ENCODE measurements at places on chromosomes 2 and 18.

DNA sequence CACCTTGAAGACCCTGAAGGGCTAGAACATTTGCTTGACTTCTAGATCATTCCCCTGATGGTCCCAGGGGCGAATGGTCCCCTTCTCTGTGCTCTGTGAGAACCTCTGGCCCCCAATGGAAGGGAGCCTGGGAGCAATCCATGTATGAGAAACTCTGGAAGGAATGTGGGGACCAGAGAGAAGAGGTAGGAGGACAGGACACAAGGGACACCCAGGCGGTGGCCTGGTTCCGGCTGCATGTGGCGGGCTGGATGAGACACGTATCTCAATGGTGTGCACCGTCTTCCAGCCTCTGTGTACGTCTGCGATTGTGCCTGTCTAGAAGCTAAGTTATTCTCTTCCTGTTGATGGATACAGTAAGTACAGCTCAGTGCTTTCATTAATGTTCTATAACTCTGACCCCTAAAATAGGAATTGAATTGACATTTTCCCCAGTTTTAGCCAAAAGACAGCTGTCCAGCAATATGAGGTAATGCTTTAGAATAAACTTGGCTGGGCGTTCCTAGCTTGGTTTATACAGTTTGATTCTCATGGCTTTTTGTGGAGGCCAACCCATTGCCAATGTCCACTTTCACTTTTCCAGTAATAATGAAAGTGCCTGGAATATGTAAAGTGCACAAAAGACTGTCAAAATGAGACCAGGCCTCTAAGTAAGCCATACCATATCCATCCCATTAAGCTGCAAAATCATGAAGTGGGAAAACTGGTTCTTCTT, 30.1 kb upstream of the COPS8 start:
- no peak for DNase-seq

DNA sequence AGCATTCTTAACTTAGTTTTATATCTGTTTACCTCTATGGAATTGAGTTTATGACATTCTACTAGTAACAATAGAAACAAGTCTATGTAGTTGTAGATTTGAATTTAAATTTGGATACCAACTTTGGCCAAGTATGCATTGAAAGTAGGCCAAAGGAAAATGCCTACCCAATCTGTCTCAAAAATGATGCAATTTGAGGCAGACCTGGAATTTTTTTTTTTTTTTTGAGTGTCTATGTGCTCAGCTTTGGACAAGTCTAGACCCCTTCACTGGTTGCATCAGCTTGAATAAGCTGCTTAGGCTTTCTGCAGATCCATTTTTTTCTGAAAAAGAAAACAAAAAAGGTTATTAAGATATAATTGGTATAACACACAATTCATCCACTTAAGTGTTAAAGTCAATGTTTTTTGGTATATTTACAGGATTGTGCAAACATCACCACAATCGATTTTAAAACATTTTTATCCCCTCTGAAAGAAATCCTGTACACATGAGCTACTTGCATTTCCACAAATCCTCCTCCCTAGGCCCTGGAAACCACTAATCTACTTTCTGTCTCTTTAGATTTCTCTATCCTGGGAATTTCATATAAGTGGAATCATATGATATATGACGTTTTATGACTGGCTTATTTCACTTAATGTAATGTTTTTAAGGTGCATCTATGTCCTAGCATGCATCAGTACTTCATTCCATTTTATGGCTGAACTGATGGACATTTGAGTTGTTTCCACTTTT, 185.1 kb upstream of the CCDC68 start:
- no peak for DNase-seq

DNA sequence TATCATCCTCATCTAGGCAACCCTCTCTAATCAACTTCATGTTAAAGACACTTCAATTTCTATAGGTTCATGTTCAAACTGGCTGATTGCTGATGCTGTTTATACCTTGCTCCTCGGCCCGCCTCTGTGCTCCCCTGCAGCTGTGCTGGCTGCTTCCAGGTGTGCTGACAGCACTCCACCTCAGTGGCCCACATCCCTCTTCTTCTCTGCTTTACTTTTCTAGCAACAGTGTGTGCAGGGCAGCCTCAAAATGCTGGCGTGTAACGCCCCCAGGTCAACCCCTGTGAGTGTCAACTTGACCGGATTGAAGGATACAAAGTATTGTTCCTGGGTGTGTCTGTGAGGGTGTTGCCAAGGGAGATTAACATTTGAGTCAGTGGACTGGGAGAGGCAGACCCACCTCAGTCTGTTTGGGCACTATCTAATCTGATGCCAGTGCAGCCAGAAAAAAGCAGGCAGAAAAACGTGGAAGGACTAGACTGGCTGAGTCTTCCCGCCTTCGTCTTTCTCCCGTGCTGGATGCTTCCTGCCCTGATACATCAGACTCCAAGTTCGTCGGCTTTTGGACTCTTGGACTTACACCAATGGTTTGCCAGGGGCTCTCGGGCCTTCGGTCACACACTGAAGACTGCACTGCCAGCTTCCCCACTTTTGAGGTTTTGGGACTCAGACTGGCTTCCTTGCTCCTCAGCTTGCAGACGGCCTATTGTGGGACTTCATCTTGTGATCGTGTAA, 94.7 kb downstream of the COL6A3 start:
- no peak for DNase-seq

DNA sequence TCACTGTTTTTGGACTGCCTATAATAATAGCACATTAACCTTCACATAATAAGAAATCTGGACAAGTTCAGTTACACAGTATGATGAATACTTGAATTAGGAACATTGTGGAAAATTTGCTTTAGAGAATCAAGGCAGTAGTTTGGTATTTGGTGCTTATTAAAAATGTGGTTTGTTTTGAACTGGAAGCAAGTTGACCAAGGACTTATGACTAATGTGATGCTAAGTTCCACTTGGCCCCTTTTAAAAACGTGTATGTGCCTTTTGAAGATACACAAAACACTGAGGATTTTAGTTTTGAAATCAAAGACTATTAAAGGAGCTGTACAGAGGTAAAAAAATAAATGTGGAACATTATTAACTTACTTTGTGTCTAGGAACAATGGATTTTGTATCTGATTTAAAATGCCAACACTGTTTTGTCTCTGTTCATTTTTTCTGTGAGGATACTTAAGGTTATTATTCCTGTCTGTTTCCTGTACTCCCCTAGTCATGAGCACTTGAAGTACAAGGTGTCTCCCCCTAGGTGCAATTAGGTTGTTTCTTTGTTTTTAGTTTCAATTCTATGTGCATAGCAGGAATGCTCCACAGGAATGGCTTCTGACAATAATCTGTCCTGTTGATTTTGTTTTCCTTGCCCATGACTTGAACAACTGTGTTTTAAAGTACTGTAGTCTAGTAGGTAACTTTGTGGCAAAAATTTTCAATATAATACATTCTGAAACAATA, 49.6 kb upstream of the PTH2R start:
- DNase-seq: no peak

- DNase-seq: no peak
Measured at GRCh38 chr2:98702858-98703620, 27.9 kb downstream of the MGAT4A start.

DNA sequence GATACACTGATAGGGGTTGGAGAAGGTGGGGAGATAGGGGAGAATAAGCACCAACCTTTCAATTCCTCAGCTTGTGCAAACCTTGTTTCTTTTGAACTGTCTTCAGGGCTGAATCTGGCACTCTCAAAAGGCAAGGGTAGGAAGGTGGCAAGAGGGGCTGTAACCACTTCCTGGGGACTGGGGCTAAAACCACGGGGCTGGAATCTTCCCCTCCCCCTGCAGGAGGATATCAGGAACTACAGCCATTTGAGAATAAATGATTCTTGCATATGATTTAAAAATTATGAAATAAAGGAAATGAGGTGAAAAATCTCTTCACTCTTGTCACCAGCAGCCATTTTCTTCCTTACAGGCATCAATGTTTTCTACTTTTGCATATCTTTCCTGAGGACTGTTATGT, 50.8 kb downstream of the ATOH8 start:
- peak; percentile 77 for DNase-seq

GRCh38 chr2:63790906-63791305, 50.8 kb upstream of the UGP2 start:
- no peak for DNase-seq

- no peak for DNase-seq
Measured at GRCh38 chr2:55063226-55063625, 13.0 kb upstream of the RTN4 start.

DNA sequence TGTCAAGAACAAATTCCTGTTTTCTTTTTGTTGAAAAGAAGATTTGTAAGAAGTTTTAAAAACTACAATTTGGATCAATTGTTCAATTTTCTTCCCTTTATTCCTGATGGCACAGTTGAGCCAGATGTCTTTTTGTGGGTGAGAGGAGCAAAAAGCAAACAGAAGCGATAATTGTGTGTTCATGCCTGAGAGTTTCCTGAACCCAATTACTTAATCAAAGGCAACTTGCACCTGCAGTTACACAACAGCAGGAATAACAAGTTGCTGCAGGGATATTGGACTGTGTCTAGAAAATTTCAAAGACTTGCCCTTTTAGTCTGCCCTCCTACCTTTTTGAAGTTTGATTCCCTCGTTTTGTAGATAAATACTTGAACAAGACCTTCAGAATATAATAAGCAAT, 383.6 kb downstream of the DSEL start:
- no peak for DNase-seq

DNA sequence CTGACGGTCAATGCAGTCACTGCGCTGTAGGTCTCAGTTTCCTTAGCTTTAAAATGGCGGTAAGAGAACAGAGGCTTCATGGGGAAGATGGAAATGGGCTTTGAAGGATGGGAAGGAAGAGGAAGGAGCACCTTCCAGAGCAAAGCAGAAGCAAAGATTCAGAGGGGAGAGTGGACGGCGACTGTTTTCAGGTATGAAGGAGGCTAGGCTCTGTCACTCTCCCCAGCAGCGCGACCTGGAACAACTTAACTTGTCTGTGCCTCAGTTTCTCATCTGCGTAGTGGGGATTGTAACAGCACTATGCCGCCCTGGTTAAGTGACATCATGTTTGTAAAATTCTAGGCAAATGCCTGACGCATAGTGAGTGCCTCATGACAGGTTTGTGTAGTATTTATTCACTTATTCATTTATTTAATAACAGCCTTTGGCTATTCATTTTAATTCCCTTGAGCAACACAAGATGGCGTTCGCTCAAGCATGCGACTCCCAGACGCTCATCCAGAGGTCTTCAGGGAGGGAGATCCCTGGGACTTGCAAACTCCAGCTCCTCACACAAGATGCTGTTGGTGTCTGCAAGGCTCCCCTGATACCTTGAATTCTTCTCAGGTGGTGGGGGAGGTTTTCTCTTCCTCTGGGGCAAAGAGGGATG, 336.3 kb downstream of the DYSF start:
- no peak for DNase-seq

GRCh38 chr2:43129676-43130547, 96.5 kb downstream of the ZFP36L2 start:
- DNase-seq: no peak

- DNase-seq: no peak
Measured at GRCh38 chr2:197591339-197592072, 75.6 kb downstream of the MOB4 start.

DNA sequence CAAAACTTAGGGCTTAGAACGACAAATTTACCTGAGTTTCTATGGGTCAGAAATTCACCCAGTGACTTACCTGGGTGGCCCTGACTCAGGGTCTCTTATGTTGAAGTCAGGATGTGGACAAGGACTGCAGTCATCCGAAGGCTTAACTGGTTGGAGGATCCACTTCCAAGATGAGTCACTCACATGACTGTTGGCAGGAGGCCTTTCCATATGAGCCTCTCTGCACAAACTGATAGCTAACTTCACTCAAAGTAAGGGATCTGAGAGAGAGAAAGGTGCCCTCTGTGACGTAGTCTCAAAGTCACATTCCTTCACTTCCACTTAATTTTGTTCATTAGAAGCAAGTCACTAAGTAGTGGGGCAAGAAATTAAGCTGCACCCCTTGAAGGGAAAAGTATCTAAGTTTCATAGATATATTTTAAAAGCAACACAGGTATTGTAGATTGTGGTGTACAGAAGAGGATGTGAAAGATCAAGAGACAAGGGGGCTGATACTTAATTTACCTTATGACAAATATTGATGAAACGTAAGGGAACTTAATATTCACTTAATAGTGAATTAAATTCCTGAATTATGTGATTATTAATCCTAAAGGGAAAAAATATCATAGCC, 48.4 kb downstream of the TANK start:
- DNase-seq: no peak

DNA sequence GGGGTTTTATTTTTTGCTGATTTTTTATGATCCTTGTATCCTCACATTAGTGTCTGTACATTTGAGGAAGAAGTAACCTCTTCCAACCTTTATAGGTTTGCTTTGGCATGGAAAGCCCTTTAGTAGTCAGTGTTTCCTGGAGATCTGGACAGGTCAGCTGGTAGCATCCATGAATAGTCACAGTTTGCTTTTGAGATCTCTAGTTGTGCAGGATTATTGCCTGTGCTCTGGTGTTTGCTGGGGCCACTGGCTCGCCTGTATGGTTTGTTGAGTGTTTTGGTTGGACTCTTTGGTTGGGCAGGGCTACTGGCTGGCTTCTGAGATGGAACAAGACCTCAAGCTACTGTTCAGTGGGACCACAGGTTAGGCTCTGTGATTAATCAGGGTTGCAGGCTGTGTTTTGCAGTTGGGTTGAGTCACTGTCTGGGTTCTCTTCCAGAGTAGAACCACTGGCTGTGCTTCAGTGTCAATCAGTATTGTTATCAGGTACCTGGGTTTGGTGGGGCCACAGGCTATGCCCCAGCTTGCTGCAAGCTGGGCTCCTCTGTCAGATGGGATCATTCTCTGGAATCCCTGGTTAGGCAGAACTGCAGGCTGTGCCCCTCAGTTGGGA, 20.0 kb downstream of the SP140L start:
- no peak for DNase-seq

DNA sequence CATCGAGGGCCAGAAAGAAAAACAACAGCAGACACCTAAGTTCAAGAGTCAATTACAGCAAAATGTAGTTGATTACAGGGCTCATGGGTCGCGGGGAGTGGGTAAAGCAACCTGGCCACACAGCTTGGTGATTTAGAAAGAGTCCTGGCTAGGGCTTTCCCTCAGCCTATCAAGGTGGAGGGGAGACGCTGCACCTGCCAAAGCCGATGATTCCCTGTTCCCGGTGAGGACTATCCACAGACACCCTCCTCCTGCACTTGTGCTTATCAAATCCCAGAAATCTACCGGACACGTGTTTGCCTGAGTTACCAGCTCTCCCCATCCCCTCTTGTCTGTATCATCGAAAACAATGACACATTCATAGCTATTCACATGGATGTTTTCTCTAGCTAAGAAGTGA, 7.0 kb upstream of the SOX11 start:
- DNase-seq: no peak

DNA sequence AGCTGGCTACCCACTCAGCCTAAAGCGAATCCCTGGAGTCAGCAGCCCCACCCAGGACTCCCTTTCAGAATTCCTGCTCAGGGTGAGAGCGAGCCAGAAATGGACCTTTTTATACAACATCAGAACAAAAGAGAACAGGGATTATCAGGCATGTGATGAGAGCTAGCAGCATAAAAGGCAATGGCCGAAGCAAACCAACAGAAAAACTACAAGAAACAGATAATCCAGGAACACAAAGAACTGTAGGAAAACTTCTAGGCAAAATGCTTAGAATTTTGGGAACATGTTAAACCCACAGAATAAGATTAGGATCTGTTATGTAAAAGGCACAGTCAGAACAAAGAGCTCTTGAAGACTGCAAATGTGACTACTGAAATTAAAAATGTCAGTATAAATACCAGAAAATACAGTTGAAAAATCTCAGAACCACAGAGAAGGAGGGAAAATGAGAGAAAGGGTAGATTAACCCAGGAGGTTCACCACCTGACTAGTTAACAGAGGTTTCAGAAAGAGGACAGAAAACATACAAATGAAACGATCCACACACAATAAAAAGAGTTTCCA, 31.3 kb downstream of the ITGA6 start:
- no peak for DNase-seq

All from HuH-7 (cell line).